ENCODE measurements at places on chromosomes 13 and 19.

GRCh38 chr13:50636007-50636704 is 207.3 kb downstream of the DLEU7 start:
- DNase-seq = peak; percentile 95

- no peak for DNase-seq
Measured at GRCh38 chr13:23687614-23688013, 117.4 kb downstream of the TNFRSF19 start.

DNA sequence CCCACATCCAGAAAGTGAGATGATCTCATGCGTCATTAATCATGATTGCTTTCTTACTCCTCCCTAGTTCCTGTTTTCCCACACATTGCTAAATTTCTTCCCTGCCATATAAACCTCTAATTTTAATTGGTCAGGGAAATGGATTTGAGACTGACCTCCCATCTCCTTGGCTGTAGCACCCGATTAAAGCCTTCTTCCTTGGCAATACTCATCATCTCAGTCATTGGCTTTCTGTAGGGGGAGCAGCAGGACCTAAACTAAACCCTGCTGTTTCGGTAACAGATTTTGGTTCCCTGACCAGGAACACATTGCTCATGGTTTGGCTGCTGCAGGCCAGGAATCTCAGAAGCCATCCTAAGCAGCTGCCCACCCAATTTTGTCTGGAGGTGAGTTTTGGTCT is 61.7 kb downstream of the SPRYD7 start:
- DNase-seq = no peak

DNA sequence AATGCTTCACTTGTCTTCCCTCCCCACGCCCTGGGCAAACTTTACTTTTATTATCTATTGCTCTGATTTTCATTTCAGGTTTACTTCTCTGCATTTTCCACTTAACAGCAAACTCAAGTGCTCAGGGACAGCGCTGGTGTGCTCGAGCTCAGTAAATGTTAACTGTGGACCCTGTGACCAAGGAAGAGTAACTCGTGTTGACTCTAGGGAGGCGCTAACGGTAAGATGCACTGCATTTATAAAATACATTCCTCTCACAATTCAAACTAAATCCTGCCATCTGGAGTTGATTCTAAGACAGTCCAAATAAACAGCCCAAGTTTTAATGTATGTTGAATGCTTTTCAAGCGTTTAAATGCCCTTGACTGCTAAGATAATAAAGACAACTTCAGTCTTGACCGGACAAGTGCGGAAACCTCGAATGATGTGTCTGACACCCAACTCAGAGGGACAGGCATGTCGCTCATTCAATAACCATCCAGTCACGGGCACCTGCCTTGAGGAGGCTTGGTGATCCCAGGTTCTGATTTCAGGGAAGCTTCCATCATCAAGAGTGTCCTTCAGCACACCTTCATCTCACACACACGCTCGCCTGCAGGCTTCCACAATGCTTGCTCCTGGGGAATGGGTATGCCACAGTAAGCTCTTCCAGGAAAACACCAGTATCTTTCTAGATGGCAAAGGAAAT is 93.2 kb downstream of the STK24 start:
- DNase-seq = no peak

GRCh38 chr13:20546556-20546955 is 20.4 kb upstream of the IFT88 start:
- no peak for DNase-seq

- peak; percentile 26 for DNase-seq
Measured at GRCh38 chr19:11137542-11138384, 17.8 kb downstream of the SPC24 start.

DNA sequence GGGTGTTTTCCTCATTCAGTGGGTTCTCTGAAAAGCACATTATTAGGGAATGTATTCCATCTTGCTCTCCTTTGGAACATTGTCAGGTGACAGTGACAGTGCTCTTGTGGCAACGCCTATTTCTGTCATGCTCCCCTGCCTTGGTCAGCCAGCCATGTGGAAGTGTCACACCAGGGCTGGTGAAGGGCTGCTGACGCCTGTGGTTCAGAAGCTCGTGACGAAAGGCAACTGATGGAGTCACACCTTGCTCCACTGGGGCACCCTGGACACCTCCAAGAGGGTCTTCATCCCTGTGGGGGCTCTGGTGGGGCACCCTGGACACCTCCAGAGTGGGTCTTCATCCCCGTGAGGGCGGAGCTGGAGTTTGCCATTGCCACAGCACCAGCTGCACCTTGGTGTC is 68.9 kb upstream of the GPR183 start:
- no peak for DNase-seq

GRCh38 chr19:15252398-15253018 is 20.3 kb upstream of the EPHX3 start:
- DNase-seq = no peak

DNA sequence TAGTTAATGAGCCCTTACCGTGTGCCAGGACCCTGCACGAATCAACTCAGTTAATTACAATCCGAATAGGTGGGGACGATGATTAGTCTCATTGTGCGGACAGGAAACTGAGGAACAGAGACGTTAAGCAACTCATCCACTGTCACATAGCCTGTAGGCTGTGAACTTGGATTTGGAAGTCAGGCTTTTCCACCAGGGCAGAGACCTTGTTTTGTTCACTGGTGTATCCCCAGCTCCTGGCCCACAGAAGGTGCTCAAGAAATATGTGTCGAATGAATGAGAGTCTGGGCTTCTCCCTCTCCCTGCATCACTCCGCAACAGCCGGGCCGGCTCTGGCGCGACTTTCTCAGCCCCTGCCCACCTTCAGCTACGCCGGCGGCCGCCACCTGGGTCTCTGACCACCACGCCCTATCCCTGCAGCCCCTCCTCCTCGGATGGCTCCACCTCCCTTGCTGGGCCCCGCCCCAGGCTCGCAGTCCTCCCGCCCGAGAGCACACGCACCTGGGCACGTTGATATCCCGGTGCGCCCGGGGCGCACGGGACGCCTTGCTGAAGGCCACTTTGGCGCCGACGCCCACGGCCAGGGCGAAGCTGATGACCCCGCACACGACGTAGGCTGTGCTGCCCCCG is 1.3 kb downstream of the SHISA7 start:
- peak; percentile 65 for DNase-seq

- DNase-seq = no peak
Measured at GRCh38 chr13:114064450-114065140, 67.8 kb downstream of the RASA3 start.

- DNase-seq = no peak
Measured at GRCh38 chr19:4715529-4716221, 8.0 kb downstream of the DPP9 start.

DNA sequence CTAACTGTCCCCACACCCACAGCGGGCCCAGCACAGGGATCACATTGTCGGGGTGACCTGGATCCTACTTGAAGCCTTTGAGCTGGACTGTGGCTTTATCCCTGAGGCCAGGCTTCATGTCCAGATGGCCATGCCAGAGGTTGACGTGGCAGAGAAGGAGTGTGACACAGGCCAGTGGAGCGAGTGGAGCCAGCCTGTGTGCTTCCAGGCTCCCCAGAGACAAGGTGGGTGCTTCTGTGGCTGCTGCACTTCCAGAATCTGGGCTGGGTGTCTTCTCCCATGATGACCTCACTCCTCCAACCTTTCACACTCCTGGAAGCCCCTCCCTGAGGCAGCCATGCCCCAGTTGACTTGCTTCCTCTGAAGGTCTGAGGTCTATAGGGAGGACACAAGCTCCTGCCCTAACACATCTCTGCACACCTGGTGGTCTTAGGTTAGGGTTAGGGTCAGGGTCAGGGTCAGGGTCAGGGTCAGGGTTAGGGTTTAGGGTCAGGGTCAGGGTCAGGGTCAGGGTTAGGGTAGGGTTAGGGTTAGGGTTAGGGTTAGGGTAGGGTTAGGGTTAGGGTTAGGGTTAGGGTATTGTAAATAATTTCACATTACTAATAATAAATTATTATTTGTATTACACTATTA is 13.1 kb upstream of the MZF1 start:
- DNase-seq = no peak

DNA sequence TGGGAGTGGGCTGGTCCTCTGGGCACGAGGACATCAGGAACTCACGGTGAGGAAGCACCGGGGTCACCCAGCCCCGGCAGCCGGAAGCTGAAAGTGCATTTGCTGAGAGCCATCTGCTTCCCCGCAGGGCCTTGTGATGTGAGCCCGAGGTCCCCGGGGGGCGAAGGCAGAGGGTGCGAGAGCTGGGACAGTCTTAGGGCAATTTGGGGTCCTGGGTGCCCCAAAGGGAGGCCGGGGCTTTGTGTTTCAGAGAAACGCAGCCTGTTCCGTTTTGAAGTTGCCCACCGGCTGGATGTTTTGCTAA is 4.8 kb downstream of the F2RL3 start:
- DNase-seq = no peak

DNA sequence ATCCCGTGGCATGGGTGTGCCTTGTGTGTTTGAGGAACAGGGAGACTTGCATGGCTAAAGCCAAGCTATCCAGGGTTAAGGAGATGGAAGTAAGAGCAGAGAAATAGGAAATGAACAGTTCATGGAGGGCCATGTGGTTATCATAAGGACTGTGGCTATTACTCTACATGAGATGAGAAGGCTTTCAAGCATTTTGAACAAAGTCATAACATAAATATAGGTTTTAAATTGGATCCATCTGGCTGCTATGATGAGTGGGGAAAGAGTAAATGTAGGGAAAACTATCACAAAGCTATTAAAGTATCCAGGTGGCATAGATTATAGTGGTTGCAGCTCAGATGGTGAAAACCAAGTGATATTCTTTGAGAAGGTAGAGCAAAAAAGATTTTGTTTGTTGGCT is 184.1 kb downstream of the PCDH17 start:
- DNase-seq = no peak

DNA sequence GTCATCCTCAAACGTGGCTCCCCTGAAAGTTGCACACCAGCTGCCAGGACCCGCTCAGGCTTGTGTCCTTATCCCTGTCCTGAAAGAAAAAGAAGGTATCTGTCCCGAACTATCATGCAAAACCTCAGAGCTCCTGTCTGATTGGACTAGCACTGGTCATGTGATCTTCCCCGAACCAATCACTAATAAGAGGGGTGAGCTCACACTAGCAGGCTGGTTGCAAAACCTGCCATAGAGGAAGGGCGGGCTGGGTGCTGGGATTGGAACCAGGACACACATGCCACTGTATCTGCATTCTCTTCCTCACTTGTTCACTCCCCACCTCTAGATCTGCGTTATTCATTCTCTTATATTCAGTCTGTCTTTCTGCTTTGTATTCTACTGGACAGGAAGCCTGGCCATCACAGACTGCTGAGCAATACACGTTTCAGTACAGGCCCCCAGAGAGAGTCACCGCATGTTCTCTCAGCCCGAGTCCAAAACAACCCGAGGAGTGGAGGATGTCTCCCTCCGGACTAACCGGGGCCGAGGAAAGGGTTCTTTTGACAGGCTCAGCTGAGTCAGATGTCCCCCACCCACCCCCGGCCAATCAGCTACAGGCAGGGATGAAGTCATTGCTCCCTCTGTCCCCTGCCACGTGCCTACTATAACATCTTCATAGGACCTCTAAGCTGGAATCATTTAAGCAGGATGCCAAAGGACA is 97.7 kb downstream of the SIPA1L3 start:
- peak; percentile 71 for DNase-seq

DNA sequence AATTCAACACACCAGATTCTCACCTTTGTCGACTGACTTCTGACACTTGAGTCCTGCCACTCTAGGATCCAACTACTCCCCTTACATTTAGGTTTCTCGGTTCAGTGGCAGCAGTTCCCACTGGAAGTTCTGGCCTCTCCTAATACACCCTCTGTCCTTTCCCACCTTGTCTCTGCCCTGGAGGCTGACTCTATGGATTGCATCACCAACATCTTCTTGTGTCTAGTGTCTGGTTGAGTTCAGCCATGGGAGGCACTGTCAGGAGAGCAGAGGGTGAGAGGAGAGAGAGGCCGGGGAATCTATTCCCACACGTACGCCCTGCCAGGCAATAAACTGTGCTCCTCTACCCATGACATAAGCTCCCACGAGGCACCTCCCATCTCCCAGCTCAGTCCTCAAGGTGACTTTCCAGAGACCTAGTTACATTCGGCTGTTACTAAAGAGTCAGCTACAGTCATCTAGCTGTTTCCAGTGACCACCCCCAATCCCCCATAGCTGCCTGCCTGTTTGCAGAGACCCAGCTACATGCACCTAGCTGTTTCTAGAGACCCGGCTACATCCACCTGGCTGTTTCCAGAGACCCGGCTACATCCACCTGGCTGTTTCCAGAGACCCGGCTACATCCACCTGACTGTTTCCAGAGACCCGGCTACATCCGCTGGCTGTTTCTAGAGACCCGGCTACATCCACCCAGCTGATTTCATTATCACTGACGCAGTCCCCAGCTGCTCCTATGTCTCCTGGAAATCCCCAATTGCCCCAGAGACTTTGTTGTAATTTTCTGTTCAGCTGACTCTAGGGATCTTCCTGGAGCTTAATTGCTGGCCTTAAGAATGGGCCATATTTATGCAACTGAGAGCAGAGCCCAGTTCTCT is 8.1 kb upstream of the LILRB4 start:
- no peak for DNase-seq

DNA sequence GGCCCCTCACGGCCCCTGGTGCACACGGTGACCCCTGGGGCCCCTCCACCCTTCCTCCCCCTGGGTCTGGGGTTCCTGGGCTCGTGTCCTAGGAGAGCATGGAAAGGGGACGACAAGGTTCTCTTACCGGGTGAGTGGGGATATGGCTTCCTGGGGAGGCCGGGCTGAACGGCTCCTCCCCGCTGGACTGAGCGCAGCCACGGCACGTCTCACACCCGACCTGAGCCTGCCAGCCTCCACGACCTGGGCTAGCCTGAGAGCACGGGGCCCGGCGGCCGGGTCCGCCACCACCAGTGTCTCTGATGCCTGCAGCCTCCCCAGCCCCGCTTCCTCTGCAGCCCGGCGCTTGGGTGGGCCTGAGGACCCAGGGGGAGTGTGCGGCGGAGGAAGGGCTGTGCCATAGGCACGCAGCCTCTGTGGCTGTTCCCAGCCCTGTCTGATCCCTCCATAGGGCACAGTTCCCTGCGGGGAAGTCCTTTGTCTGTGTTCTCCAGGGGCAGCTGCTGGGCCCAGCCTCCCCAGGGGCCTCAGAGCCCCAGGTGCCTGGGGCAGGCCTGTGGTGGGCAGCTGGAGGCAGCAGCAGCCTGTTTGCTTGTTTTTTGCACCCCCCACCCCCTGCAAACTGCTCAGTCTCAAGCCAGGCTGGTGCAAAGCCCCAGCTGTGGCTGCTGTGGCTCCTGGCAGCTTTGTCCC is 15.0 kb downstream of the PLIN4 start:
- no peak for DNase-seq

DNA sequence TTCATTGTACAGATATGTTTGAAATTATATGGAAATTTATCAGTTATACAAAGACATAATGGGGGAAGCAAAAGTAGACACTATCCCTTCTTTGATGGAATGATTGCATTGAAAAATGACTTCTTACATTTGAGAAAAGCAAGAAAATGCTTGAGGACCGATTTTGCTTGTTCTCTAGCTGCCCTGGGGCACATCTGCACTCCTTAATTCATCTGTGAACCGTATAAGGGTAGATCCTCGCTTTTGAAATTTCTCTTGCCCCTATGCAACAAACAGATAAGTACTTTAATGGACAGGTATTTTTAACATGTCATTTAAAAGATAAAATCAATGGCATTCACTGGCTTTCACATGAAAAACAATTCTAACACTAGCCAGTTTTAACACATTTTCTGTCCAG is 13.5 kb upstream of the MLNR start:
- DNase-seq = no peak

GRCh38 chr13:44951184-44951583 is 38.1 kb downstream of the NUFIP1 start:
- no peak for DNase-seq

- DNase-seq = no peak
Measured at GRCh38 chr13:82115391-82115790, 1766.9 kb downstream of the SLITRK1 start.

GRCh38 chr19:31274251-31275067 is 74.8 kb downstream of the TSHZ3 start:
- peak; percentile 47 for DNase-seq

Data from NCI-H526 treated with DMSO at 0.1 percent for 48 hours (cell line).